Naive thymus-derived CD8-positive, alpha-beta T cell (primary cell): ENCODE measurements at places on chromosomes 6 and 20. TPM values are rescaled to one million over a fixed set of nuclear protein-coding genes. Genes with fewer than 3 reads are reported as not detected.

GRCh38 chr6:136037876-136038460, 186.5 kb downstream of the PDE7B start:
- no peaks in the 10 kb centered on the region for H3K36me3 ChIP-seq
- peak overlapping the region; percentile 36 for H3K4me3 ChIP-seq
- H3K27me3 ChIP-seq = no peaks in the 10 kb centered on the region
- no peak for DNase-seq
- peak overlapping the region; percentile 80 for H3K27ac ChIP-seq
- peaks cover 20% of the 10 kb centered on the region for H3K4me1 ChIP-seq

- H3K4me3 ChIP-seq = no peak overlapping the region
- H3K27me3 ChIP-seq = no peaks in the 10 kb centered on the region
- no peak overlapping the region for H3K27ac ChIP-seq
- H3K36me3 ChIP-seq = no peaks in the 10 kb centered on the region
- H3K4me1 ChIP-seq = no peaks in the 10 kb centered on the region
- no peak for DNase-seq
These were observed 292.1 kb downstream of the SOX4 start for GRCh38 chr6:21885532-21886114.

- no peaks in the 10 kb centered on the region for H3K36me3 ChIP-seq
- no peak for DNase-seq
- H3K27me3 ChIP-seq = peaks cover 4% of the 10 kb centered on the region
- no peak overlapping the region for H3K27ac ChIP-seq
- no peak overlapping the region for H3K4me3 ChIP-seq
These were observed 509.9 kb upstream of the ID4 start for GRCh38 chr6:19327241-19327640.

DNA sequence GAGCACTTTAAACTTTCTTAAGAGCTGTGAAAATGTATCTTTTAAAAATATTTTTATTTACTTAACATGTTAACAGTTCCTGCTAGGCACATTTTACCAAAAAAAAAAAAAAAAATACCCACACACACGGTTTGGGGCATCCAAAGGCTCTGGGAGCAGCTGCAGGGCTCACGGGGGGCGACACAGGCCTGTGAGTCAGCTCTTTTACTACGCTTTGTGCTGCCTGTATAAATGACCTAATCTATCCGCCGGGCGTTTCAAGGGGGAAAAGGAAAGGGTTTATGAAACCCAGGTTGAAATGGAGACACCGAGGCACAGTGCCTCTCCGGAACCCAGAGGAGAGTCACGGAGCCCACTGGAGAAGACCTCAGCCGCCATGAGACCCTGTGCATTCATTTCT, 40.4 kb downstream of the DLL1 start:
- no peak overlapping the region for H3K27ac ChIP-seq
- H3K27me3 ChIP-seq = no peaks in the 10 kb centered on the region
- H3K4me1 ChIP-seq = no peaks in the 10 kb centered on the region
- no peak overlapping the region for H3K4me3 ChIP-seq
- DNase-seq = peak; percentile 7
- H3K36me3 ChIP-seq = no peaks in the 10 kb centered on the region

GRCh38 chr6:85405853-85406198, 44.1 kb upstream of the NT5E start:
- H3K4me1 ChIP-seq = peaks cover 55% of the 10 kb centered on the region
- H3K36me3 ChIP-seq = no peaks in the 10 kb centered on the region
- H3K4me3 ChIP-seq = peak overlapping the region; percentile 65

- peaks cover 2% of the 10 kb centered on the region for H3K36me3 ChIP-seq
- H3K4me3 ChIP-seq = no peak overlapping the region
- no peak for DNase-seq
- no peaks in the 10 kb centered on the region for H3K4me1 ChIP-seq
- no peaks in the 10 kb centered on the region for H3K27me3 ChIP-seq
- H3K27ac ChIP-seq = no peak overlapping the region
These were observed 25.3 kb downstream of the SPTLC3 start for GRCh38 chr20:13034115-13034514.

GRCh38 chr20:16759181-16759563, 11.0 kb downstream of the OTOR start:
- no peak overlapping the region for H3K4me3 ChIP-seq
- H3K4me1 ChIP-seq = no peaks in the 10 kb centered on the region
- H3K36me3 ChIP-seq = no peaks in the 10 kb centered on the region
- peaks cover 22% of the 10 kb centered on the region for H3K27me3 ChIP-seq

GRCh38 chr6:131135244-131136020, at the start of gene AKAP7:
TSS of gene AKAP7 (plus strand) at chr6:131135467. CDS start at chr6:131135764, 297 bp downstream.
- peaks cover 3% of the 10 kb centered on the region for H3K36me3 ChIP-seq
- peak within 1 kb of the TSS; percentile 93 for H3K4me3 ChIP-seq
- H3K4me1 ChIP-seq = peaks cover 26% of the 10 kb centered on the region
- H3K27me3 ChIP-seq = no peaks in the 10 kb centered on the region
- peak; percentile 61 for DNase-seq

DNA sequence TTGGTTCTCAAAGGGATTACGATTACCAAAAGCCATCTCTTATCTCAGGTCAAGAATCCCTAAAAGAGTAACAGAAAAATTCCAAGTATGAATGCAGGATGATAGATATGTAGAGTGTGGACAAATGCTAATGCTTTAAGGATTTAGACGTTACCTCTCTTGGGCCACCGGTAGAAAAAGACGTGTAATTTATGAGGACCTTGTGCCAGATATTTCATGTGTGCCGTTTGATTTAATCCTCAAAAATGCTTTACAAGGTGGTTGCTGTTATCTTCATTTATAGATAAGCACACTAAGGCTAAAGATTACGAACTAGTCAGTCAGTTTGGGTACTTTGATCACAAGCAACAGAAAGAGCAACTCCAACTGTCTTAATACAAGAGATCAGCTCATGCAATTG, 370.8 kb upstream of the JAG1 start:
- H3K27me3 ChIP-seq = no peaks in the 10 kb centered on the region
- no peaks in the 10 kb centered on the region for H3K4me1 ChIP-seq
- no peak for DNase-seq
- H3K4me3 ChIP-seq = no peak overlapping the region
- no peak overlapping the region for H3K27ac ChIP-seq

DNA sequence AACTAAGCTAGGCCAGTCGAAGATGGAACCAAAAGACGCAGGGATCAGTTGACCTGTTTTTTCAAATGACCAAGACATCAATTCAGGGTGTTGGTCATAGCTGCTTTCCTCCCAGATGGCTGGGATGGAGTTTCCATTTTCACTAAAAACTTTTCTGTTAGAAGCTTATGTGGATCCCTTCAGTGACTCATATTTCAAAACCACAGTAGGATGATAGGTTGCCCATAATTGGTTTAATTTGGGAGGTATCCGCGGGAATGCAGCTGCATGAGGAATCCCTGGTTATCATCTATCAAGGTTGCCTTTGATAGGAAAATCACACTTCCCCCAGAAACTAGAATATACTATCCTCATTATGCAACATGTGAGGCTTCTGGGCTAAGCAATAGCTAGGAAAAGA, 150.9 kb upstream of the MLIP start:
- H3K36me3 ChIP-seq = no peaks in the 10 kb centered on the region
- peaks cover 2% of the 10 kb centered on the region for H3K27me3 ChIP-seq
- H3K4me1 ChIP-seq = no peaks in the 10 kb centered on the region
- DNase-seq = no peak

DNA sequence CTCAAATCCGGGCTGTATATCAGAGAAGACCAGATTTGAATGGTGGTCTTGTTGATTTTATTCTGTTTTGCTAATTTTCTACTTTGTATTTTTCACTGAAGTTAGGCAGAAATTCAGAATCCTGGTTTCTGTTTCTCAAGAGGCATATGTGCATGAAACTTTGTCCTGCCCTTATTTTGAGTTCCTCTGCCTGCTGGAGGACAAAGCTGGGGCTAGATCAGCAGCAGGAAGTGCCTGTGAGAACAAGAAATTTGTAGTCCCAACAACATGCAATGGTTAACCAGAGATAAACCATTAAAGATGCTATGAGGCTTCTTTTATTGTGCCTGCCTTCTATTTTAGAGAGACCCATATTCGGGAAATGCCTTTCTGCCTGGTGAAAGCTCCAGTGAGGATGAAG, 37.1 kb downstream of the BEND6 start:
- no peak for DNase-seq
- H3K27ac ChIP-seq = no peak overlapping the region
- no peak overlapping the region for H3K4me3 ChIP-seq
- H3K4me1 ChIP-seq = no peaks in the 10 kb centered on the region
- H3K36me3 ChIP-seq = no peaks in the 10 kb centered on the region

DNA sequence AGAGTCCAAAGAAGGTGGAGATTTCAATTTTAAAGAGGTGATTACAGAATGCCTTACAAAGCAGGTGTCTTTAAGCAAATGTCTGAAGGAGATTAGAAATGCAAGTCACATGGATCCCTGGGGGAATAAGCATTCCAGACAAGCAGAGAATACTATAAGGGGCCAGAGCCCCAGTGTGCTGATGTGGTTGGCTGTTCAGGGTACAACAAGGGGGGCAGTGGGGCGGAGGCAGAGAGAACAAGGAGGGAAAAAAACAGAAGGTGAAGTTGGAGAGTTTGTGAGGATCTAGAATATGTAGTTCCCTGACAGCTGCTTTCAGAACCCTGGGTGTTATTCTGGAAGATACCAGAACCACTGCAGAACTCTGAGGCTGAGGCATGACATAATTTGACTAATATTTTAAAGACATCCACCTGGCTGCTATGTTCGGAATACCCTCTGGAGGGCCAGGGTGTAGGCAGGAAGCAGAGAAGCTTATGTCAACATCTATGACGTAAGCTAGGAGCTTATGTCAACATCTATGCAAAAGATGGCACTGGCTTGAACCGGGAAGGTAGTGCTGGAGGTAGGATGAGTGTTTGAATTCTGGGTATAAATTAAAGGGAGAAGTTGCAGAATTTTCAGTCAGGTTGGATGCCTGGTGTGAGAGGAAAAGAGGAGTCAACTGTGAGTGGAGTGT, 276.3 kb upstream of the AGPAT4 start:
- H3K4me3 ChIP-seq = no peak overlapping the region
- no peaks in the 10 kb centered on the region for H3K27me3 ChIP-seq
- H3K27ac ChIP-seq = no peak overlapping the region
- H3K36me3 ChIP-seq = no peaks in the 10 kb centered on the region
- no peaks in the 10 kb centered on the region for H3K4me1 ChIP-seq
- DNase-seq = no peak

The ASIP gene
- not detected for total RNA-seq

The MCCD1 gene
- not detected for total RNA-seq

The TNFAIP3 gene
- 114 TPM for total RNA-seq

The MAS1 gene
- not detected for total RNA-seq
